ENCODE measurements at places on chromosomes 12 and 14.

DNA sequence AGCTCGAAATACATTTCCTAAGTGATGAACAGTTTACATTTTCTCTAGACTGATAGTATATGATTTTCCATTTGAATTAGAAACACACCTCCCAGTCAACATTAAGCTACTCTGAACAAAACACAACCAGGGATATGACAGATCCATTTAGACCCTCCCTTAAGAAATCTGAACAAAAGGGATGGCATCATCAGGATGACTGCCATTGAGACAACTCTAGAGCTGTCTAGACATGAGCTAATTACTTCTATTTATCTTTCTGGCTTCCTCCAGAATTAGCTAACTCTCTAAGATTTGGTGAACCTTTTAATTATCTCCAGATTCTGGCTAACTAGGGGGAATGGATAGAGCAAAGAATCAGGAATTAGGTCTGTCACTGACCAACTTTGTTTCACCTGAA, 92.9 kb upstream of the IGF1 start:
- no peak for DNase-seq

- no peak for DNase-seq
Observed at GRCh38 chr12:81162391-81163136, 84.7 kb downstream of the ACSS3 start.

DNA sequence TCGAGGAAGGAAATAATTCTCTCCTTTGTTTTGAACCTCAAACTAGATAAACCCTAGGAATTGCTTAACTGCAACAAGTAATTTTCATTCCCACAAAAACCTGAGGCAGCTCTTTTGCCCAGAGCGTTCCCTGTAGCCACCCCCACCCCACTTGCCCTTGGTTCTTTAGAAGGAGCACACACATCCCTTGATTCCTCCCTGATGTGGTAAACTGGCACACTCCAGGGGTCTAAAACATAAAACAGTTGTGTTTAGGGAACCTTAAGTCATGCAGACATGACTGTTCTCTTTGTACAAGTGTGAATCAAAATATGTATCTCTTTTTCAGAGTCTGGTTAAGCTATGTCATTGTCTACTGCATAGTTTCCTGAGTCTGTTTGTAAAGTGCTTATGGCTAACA, 14.0 kb downstream of the MAPK1IP1L start:
- DNase-seq: no peak

GRCh38 chr12:5452569-5452968, 20.7 kb downstream of the NTF3 start:
- DNase-seq: no peak

GRCh38 chr14:36529062-36529461, 9.0 kb upstream of the NKX2-1 start:
- DNase-seq: no peak

DNA sequence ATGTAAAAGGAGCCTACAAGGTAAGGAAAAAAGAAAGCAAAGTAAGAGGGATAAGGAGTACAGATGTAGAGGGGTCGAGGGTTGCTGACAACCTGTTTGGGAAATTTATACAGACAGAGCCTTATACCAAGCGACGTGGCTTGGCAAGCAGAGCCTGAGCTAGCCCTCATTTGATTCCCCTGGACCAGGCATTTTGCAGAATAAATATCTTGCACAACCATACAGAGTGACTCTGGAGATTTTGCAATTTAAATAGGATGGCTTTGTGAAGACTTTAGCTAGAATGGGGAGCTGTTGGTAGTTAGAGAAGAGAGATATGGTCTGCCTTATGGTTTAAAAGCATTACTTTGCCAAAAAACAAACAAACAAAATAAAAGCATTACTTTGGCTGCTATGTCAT, 11.1 kb upstream of the ANO6 start:
- DNase-seq: no peak

GRCh38 chr12:57687862-57688261, 6.1 kb upstream of the OS9 start:
- no peak for DNase-seq

DNA sequence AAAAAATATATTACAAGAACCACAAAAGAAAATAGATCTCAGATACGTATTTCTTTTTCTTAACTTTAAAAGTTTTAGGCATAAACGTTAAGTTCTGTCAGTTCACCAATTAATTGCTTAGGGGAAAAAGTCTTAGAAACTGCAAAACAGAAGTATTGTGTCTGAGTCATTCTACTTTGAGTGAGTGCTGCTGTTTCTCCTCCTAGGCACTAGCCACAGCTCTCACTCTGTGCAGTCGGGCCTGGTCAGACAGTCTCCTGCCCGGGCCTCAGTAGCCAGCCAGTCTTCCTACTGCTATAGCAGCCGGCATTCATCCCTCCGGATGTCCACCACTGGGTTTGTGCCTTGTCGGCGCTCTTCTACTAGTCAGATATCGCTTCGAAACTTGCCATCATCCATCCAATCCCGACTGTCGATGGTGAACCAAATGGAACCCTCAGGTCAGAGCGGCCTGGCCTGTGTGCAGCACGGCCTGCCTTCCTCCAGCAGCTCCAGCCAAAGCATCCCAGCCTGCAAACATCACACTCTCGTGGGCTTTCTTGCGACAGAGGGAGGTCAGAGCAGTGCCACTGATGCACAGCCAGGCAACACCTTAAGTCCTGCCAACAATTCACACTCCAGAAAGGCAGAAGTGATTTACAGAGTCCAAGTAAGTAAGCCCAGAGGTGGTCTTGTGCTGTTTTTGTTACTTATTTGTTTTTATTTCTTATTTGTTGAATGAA, 201.3 kb downstream of the PCNX1 start:
- no peak for DNase-seq

GRCh38 chr14:76500480-76500879, 124.5 kb downstream of the ESRRB start:
- no peak for DNase-seq

GRCh38 chr12:98418357-98419075, 96.9 kb upstream of the TMPO start:
- DNase-seq: peak; percentile 88

DNA sequence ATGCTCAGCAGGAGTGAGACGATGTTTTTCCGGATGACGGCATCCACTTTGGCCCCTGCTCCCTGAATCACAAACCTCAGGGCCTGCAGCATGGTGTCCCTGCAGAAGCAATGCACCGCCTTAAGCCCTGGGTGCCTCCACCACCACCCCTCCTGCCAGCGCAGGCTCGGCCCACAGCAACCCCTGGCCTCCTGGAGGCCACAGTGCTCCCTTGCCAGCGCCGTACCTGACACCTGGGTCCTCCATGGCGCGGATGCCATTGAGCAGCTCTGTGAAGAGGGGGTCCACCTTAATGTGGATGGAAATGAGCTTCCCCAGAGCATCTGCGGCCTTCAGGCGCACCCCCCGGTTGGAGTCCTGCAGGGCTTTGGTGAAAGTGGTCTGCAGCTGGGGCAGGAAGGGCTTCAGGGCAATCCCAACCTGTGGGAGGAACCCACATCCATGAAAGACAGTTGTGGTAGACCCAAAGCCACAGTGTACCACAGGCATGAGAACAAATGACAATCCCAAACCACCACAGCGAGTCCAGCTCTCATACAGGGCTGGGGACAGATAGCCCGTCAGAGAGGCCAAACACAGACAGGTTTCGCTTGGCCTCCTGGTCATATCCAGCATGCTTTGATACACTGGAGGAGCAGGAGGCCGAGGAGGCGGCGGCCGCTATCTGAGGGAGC, 17.9 kb upstream of the RAB35 start:
- DNase-seq: no peak

DNA sequence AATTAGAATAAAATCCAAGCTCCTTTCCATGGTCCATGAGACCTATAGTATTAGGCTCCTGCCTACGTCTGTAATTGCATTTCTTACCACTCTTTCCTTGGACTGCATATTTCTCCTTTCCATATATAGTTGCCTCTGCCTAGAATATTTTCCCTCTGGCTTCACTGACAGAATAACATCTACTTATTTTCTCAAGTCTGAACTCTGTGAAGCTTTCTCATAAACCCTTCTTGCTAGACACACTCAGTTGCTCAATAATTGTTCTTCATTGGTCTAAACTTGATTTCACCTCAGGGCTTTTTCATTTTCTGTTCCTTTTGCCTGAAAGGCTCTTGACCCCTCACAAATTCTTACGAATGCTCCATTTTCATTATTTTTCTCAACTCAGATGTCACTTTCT, 36.9 kb upstream of the KRAS start:
- DNase-seq: no peak

DNA sequence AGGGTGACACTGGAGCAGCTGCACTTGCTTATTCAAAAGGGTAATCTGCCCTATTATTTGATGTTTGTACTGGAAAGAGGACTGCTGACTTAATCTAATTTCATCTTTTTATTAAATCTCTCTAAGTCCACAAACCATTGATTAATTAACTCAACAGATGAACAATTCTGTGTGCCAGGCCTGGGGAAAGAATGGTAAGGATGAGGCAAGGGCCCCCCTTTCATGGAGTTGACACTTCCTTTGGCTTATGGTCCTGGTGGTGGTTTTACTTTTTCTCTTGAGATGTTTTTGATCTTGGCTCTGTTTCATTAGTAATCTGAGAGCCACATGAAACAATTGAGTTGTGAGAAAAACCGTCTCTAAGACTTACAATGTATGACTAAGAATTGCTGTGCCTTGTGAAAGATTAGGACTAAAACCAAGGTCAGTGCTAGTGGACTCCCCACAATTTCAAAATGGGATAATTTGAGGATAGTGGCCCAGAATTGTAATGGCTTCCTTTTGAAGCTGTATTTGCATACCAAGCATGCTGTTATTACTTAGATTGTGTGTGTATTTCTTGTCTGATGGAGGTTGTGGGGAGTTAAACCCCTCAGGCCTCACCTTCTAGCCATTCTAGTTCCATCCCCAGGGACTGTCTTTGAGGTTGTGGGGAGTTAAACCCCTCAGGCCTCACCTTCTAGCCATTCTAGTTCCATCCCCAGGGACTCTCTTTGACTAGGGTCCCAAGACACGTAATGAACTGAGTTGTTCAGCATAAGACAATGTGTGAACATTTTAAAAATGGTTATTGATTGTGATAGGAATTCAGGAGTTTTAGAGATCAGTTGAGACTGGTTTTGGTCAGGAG, 52.5 kb upstream of the EVL start:
- no peak for DNase-seq

- DNase-seq: no peak
Observed at GRCh38 chr12:11578461-11578993, 70.9 kb upstream of the ETV6 start.

- DNase-seq: no peak
Observed at GRCh38 chr12:123391546-123392343, 7.8 kb downstream of the KMT5A start.

DNA sequence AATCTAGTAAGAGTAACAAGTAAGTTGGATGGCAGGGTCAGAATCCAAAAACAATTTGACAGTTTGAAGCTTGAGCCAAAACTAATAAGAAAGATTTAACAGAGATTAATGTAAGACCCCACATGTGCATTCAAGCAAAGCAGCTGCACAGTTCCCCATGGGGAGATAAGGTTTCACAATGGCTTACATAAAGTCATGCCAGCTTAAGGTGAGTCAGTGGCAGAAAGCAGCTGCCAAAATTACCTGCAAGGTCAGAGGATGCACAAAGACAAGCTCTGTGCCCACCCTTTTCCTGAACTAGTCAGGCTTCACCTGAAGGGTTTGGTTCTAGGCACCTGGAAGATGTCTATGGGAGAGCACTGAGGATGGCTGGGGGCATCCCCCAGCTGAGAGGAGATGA, 36.6 kb upstream of the KRT77 start:
- DNase-seq: no peak

DNA sequence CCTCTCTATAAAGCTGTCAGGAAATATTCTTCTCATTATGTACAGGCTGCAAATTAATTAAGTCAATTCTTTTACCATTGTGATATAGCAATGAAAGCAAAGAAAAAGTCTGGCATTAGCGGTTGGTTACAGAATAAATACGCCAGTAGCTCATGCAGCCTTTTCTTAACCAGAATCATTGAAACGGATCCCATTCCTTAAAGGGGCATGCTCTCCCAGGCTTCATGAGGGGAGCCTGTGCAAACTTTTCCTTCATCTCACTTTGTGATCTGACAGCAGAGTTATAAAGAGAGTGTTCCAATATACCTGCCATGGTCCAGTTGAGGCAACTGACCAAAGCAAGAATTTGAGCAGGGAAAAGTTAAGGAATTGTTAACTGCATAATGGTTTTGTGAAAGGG, 337.7 kb downstream of the EMP1 start:
- no peak for DNase-seq

DNA sequence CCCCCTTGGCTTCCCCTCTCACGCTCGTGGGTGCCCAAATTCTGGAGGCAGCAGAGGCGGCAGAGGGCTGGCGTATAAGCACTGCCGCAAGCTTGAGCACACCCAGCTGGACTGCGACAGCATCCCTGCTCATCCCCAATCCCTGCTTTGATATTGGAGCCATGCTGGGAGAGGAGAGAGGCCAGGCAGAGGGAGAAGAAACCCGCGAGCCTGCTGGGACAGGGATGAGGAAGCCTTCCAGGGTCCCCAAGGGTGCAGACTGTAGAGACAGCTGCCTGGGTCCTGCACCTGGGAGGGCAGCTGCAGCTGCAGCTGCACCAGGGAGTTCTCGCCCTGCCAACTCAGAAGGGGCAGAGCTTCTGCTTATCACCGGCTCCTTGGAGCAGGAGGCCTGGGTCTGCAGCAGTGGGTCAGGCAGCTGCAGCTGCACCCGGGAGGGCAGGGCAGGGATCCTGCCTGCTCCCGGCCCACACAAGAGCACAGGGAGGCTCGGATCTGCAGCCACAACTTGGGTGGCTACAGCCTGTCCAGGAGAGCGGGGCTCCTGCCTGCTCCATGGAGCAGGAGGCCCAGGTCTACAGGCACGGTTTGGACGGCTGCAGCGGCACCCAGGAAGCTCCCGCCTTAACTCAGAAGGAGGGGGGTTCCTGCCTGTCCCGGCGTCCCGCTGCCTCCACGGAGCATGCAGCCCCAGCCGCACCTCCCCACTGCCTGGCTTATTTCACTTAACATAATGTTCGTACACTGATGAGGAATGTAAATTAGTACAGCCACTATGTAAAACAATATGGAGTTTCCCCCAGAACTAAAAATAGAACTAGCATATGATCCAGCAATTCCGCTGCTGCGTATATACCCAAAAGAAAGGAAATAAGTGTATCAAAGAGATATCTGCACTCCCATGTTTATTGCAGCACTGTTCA, 60.4 kb upstream of the SGPP1 start:
- peak; percentile 57 for DNase-seq

DNA sequence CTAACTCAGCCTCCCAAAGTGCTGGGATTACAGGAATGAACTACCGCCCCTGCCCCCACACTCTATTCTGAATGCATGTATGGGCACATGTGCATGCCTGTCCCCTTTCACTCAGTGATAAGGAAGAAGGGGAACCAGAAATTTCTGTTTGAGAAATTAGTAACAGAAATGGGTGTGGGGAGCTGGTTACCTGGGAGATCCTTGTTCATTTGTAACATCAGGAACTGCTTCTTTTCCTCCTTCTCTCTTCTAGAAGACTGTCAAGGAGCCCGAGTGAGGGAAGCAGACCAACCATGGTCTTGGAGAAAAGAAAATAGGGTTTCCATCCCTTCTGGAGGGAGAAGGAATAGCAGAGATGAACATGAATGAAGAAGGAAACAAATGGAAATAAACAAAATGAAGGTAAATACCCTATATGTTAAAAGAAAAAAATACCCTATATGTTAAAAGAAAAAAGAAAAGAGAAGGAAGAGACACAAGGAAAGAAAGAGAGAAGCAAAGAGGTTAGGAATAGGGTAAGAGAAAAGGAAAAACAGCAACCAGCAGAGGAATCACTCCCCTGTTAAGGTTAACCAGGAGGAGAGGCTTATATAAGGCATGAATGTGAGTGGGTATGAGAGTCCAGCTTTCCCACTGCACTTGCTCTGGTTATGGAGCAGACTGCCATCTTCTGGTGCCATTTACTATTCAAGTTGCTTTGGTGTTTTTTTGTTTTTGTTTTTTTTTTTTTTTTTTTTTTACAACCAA, 3.3 kb downstream of the PPP1R3E start:
- DNase-seq: peak; percentile 72
